Stimulated activated CD8-positive, alpha-beta memory T cell treated with anti-CD3 and anti-CD28 coated beads, Interleukin-7, amount 100 ng/mL, for 24 hours (primary cell): ENCODE measurements at places on chromosomes 2 and 18.

DNA sequence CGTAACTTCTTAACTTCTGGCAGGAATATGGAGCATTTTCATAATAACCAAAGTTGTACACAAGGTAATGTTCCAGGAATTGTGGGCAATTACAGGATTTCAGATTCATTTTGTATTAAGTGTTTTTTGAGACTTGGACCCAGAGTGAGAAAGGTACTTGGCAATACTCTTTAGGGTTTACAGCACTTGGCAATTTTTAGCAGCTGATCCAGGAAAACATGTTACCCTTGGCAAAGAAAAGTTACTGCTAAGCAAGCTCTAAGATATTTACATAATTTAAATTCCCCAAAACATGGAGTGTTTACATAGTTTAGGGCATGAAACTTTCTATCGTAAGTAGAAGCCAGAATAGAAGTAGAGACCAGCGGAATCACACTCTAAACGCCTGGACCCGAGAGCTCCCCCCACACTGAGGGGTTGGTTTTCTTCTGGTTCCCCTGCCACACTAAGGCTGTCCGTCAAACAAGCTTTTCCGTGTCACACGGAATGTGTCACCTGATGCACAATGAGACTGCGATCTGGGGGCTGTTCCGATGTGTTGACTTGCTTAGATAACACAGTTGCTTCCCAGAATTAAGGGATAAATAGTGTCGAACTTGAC, 177.1 kb downstream of the PTGR3 start:
- no peak for DNase-seq

DNA sequence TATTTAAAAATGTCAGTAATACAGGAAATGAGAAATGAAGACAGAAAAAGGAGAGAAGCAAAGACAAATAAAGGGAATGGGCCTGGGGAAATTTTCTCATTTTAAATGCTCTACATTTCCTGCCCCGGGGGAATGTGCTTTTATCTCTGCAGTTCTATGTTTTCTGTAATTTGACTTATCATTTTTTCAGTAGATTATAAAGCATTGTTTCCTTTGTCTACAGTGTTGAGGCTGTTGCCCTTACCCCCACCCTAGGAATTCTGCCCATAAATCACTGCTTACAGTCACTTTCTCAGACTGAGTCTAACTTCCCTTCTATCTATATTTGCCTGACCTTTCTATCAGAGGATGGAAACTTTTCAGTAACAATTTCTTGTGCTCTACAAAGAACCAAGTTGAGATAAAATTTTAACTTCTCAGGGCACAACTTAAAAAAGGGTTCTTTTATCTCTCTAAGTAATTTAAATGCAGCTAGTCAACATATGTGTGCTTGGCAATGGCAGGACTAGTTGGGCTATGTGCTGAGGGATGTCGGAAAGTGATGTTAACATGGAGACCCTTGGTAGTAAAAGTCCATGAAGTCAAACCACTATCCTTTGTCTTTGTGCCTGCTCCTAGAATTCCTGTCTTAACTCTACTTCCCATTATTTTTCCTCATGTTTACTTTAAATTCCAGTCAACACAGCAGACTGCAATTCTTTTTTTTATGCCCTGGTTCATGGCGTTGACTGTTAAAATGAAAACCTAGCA, 146.5 kb upstream of the MMADHC start:
- no peak for DNase-seq

GRCh38 chr18:10242936-10243680, 211.3 kb upstream of the APCDD1 start:
- no peak for DNase-seq

DNA sequence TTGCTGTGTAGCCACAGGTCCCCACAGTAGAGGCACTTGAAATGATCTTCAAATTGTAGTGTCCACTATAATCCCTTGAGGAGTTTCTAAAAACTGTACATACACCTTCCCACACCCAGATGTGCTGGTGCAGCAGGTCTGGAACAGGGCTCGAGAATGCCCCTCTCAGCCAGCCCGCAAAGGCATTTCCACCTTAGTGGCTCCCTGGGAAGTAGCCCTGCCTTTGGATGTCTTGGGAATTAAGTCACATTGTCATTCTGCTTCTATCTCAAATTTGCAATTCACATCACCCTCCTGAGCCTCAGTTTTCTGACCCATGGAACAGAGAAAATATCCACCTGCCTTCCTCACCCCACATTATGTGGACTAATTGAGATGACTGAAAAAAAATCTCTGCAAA, 44.3 kb upstream of the TCF7L1 start:
- no peak for DNase-seq

DNA sequence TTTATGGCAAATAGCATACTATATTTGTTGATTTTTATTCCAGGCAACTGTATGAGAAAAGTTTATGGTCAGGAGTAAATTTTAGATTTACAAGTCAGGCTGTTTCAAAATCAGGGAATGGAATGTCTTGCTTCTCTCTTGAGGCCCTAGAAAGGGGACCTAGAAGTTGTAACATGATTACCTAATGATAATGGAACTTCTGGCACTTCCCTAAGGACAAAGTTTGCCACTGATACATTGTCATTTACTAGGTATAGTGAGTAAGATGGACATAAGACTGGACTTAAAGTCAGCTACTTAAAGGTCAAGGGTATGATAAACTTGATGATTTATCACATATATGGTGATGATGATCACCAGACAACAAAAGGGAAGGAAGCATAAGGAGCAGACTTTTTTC, 103.3 kb upstream of the VRK2 start:
- DNase-seq = no peak

DNA sequence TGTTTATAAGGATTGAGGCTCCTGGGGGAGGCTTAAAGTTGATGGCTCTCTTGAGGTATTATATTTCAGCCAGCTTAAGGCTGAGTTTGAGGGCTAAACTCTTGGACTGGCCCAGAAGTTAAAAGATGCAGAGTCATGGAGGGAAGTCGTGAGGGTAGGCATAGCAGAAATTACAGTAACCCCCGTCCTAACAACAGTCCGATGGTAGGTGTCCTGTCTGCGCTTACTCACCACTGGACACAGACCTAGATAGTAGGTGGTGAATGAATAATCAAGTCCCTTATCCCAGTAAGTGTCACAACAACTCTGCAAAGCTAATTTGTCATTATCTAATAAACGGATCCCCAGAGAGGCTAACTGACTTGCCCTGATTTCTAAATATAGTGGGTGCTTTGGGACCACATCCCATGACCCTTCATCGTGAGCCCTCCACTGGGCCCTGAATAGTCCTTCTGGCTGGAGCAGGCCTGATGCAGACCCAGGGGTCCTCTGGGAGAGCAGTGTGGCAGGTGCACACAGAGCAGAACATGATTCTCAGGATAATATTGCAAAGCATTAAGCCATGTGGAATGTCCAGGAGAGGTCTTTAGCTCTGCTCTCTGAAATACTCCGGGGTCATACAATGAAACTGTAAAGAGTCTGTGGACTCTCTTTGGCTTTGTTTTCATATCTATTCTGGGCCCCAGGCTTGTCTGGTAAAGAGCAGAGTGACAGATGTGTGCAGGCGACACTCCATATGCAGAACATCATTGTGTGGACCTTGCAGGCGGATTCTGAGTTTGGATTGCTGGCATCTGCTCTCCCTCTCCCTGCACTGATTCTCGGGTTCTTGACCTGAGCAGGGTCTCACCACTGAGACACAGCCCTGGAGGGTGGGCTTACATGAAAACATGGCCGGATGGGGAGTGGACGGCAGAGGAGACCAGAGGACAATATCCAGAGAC, 98.1 kb downstream of the RNF144A start:
- DNase-seq = no peak

- no peak for DNase-seq
Observed at GRCh38 chr2:26941486-26941885, 29.0 kb upstream of the MAPRE3 start.

DNA sequence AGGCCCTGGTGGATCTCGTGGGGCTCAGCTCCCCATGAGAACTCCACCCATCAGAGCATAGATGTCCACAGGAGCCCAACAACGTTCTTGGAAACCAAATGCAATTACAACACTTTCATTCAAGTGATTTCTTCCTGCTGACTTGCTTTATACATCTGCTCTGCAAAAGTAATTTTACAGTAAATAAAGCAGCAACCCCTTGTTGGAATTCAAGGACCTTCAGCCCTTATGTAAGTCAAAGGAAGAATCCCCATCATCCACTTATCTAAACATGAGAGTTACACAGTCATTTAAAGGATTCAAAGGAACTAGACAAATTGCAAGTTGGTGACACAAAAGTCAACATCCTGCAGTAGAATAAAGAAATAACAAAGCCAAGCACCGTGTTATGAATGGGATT, 17.1 kb upstream of the ANTXR1 start:
- DNase-seq = no peak

DNA sequence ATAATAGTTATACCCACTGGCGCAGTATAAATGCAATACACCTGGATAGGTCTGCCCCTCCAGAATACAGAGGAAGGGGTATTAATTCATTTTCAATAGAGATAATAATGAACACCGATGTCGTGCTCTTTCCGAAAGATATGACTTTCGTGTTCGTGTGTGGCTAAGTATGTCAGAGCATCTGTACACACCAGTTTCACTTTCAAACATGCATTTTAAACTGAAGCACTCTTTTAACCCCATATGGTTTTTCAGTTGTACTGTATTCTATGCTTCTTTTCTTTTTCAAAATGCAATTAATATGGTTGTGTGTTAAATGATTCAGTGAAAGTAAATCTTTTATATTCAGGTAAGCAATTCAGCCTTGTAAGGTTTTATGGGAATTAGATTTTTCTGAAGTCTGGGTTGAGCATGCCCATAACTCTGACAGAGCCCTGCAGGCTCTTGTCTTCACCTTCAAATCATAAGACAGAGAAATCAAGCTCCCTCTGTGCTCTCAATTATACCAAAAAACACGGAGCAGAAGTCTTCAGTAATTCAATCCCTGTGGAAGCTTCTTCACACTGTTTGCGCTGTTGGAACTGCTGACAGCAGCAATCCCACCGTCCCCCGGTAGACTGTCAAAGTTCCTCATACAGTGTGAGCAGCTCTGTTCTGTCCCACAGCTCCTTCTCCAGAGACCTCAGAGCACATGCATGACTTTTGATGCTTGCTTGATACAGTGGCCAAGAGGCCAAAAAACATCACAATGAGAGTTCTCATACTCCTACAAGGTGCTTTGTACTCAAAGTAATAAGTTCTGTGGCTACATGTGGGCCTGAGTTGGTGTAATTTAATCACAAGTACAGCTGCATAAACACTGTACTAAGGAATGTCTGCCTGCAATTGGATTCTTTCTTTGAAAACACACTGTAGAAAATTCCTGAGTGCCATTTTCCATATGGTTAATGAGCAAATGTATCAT, 186.8 kb downstream of the ZNF521 start:
- DNase-seq = no peak

DNA sequence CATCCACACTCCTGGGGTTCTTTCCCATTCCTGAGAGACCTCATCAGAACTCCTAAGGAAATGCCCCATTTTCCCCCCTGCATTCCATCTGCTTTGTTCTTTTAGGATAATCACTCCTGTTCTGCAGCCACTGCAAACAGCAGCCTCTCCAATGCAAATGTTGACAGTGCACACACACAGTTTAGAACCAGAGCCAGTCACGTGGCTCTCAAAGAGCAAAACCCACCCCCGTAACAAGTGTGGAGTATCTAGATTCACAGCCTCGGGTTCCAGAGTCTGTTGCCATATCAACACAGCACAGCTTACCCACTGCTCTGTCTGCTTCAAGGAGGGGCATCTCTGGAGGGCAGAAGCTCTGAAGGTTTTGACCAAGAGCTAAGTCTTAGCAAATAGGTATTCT, 180.0 kb downstream of the NAPG start:
- DNase-seq = no peak

- DNase-seq = no peak
Observed at GRCh38 chr2:237209885-237210284, 124.2 kb downstream of the COPS8 start.

- DNase-seq = no peak
Observed at GRCh38 chr2:118121986-118122524, 33.8 kb downstream of the INSIG2 start.

DNA sequence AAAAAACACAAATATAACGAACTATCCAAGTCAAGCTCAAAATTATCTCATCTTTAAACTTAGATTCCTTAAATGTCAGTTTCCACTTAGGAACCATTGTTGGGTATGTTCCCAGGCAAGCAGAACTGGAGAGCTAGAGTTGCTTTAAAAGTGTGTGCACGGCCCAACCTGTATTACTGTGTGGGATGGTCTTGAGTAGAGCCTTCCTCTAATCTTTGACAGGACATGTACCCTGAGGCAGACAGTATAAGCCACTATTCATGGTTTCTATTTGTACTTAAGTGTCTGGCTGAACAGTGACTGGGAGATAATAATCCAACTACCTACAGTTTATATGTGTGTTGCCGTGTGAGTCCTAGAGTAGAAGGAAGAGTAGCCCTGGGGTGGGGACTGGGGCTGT, 239.7 kb downstream of the GPD2 start:
- DNase-seq = no peak

- no peak for DNase-seq
Observed at GRCh38 chr2:240598311-240598911, 11.9 kb downstream of the CAPN10 start.

DNA sequence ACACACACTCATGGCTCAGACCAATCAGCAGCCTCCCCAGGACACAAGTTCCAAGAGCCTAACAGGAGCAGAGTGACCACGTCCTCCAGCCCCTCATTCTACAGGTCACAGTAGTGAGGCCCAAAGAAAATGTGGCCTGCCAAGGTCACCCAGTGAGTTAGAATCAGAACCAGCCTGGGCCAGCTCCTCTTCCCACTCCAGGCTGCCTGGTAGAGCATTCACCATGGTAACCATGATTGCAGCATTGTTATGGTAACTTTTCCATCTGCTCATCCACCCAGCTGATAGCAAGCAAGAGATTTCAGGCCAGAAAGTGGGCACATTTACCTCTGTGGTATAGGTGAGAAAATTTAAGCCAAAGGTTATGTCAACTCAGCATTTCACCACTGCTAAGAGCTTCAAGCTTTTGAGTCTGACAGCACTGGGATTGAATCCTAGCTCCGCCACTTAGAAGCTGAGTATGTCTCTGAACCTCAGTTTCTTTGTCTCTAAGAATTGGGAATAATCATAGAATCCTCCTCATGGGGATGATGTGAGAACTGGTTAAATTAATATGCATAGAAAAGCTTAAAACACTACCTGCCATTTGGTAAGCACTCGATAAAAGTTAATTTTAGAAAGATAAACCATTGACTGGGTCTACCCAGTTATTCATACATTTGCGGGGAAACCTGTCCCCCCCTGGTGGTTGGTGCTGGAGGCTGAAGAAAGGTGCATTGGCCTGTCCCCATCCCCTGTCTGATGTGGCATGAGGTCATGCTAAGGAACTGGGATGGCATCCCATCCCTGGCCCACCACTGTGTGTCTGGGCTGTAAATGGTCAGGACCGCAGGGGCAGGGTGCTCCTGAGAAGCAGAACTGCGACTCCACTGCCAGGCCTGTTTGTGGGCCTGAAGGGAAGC, 181.5 kb downstream of the KLHL29 start:
- DNase-seq = no peak

DNA sequence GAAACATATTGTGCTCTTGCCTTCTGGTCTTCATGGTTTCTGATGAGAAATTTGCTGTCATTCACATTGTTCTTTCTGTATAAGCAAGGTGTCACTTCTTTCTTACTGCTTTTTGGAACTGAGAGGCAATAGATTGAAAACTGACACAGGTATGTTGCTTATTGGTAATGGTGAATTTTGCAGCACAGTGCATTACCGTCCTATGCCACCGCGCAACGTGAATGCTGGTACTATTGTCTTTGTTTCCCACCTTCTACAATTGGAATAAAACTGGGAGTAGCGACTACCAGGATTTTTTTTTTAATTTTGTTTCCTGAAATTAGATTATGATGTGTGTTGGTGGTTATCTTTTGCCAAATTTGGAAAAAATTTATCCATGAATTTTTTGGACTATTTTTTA, 11.4 kb downstream of the XIRP2 start:
- DNase-seq = no peak

- no peak for DNase-seq
Observed at GRCh38 chr2:70014959-70015358, 53.5 kb upstream of the ASPRV1 start.

GRCh38 chr2:173963323-173963816, 1.8 kb downstream of the SP3 start:
- DNase-seq = no peak
